ENCODE measurements at places on chromosomes 5 and 9.

DNA sequence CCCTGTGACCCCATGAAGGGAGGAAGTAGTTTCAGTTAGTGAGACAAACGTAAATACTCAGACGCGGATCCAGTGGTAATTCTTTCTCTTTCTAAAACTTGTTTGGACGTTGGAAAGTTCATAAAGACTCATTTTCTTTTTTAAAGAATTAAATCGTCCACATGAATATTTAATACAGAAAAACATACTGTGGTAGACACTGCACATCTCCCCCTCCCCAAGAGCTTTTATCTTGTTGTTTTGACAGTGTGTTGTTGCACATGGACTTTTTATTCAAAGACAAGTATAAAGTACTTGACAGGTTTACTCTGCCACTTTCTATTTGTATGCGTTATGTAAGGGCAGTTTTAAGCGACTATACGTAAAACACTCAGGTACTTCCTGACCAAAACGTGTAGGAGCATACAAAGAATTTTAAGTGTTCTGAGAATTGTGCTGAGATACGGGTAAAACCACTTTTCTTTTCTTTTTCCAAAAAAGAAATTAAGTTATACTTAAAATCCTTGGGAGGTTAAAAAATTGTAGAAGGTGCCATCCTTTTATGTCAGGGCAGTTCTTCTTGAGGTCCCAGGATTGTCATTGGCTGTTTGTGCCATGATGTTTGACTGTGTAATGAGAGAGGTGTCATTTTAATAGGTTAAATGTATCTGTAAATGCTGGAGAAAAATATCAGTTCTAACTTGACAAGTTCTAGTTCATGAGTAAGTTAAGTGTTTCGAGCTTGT is 1.3 kb downstream of the NIPBL start:
- DNase-seq, result no peak

DNA sequence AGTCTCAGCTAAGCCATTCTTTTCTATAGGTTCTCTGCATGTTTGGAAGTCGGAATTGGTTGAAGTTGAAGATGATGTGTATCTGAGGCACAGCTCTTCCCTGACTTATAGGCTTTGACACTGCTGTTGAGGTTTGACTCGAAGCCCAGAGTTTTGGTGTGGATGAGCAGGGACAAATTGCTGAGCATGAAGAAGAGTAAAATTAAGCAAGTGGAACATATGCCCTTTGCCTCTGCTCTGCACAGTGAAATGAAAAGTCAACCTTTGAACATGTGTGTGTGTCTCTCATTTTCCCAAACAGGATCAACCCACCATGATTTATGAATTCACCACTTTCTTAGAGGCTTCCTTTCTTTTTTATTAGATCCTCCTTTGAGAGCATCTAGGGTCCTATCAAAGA is 8.5 kb downstream of the HMHB1 start:
- DNase-seq, result no peak

DNA sequence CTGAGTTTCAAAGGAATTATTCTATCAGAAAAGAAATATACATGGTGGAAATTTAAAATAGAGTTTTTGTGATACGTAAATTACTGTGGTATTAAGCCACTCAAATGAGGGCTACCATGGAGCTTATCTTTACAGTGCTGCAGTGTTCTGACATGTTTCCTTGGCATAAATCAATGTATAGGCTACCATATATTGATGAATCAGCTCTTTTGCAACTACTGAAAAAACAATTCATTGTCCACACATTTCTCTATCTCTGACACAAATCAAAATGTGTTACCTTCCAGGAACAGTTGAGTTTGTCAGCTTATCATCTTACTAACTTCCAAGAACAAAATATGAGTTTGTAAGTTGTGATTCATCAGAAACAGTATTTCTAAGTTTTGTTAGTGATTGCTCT is 140.3 kb upstream of the CDH18 start:
- DNase-seq, result no peak

DNA sequence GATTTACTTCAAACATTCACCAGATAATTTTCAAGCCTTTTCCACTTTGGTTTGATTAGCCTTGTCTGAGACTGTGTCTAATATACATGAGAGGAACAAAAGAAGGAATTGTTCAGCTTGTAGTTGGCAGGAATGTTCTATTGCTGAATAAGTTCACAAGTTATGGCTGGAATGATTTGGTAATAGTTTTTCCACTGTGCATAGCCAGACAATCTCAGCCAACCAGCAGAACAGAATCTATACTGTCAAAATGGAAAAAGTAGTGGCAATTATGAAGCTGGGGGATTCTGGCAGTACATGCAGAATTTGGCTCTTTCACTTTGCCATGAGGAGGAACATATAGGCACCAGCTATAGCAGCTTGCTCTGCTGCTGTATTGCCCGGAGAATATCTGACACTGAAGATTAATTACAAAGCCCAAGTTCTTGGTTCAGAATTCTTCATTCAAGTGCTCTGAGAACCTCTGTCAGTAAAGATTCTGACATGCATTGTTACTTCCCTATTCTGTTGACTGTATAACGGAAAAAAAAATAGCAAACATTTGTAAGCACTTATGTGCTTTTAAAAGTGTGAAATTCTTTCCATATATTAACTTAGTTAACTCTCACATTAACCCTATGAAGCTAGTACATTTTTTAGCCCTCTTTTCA is 150.6 kb downstream of the PRR16 start:
- no peak for DNase-seq

GRCh38 chr5:15446552-15446951 is 53.4 kb upstream of the FBXL7 start:
- no peak for DNase-seq

DNA sequence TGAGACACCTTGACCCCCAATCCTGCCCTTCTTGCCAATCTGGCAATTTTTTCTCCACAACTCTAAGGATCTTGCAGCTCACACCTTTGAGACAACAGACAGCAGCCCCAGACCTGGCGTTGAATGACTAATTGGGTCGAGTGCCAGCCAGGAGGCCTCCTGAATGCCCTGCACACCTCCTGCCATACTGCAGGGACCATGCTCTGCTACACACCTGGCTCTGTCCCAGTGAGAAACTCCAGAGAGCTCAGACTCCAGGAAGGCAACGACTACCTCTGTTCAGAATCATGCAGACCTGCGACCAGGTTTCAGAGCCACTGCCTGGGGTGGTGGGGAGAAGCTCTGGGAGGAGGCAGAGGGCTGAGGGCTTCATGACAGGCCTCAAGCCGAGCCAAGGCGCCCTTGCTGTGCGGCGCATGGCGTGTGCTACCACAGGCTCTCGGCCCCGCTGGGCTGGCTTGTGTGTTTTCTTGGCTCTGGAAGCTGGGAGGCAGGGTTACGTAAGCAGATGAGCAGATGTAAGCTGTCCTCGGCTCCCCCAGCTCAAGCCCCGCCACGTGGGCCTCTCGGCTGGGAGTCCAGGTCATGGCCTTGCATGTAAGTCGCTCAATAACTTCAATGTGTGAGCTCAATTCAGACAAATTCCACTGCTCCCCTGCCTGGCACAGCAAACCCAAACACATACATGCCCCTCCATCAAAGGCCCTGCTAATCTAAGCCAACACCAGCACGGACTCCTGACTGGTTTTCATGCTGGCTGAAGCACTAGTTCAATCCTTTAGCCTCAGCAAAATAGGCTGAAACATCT is 27.5 kb downstream of the B4GALT1 start:
- no peak for DNase-seq

DNA sequence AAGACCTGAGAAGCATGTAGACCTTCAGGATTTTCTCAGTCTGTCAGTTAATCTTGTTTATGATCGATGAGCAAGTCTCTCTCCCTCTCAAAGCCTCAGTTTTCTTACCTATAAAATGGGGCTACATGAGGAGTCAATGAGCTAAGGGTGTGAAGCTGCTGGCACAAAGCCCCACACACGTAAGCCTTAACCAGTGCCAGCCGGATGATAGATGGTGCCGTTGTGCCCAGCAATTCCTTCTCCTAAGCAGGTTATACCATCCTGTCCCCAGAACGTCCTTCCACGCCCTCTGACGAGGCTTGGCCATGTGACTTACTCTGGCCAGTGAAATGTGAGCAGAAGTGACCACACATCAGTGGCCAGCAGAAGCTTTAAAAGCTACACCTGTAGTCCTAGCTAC is 179.0 kb downstream of the C9orf50 start:
- no peak for DNase-seq

GRCh38 chr5:601771-602465 is 10.2 kb upstream of the CEP72 start:
- no peak for DNase-seq

GRCh38 chr9:129026442-129027223 is 1.5 kb downstream of the SH3GLB2 start:
- no peak for DNase-seq

DNA sequence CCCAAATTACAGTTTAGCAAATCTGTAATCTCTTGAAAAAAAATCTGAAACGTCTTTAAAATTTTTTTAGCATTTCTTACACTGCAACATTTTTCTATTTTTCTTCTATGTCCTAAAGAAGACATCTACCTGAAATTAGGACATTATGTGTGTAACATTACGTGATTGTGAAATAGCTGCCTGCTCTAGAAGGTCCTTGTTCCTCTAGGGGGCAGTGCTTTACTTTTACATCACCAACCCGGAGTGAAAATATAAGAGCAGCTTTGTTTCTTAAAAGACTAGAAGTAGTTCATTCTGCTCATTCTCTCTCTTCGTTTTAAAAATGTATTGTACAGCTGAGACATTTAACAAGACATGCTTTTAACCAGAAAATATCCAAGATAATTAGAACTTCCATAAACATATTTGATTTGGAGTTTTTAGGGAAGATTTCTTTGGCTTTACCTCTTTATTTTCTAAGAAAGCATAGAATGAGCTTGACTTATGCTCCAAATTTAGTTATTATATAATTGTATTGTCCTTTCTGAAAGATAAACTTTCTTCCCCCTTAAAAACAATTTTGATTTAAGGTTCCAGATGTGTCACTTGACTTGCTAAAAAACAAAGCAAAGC is 48.1 kb upstream of the RIOK2 start:
- no peak for DNase-seq

- no peak for DNase-seq
These were observed 57.9 kb upstream of the FTMT start for GRCh38 chr5:121793791-121794190.

DNA sequence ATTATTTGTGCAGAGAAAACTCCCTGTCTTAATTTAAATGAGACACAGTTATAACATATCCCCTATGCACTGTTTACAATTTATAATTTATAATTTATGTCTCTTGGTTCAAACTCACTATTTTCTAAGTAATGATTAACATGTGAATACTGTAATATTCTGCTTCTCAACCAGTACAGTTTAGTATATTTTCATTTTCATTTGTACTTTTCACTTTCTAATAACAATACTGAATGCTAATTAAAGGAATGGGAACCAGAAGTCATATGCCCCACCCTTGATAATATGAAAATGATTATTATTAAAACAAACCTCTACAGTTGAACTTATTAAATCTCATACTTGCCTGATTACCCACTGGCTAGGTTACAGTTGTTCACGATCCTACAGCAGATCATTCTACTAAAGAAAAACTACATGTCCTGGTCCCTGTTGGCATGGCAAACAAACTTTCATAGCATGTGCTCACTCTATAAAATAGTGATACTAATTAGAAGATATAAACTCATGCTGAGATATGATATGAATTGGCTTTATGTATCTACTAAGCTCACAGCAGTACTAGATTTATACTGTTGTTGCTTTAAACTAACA is 66.4 kb downstream of the POU5F2 start:
- DNase-seq, result no peak

DNA sequence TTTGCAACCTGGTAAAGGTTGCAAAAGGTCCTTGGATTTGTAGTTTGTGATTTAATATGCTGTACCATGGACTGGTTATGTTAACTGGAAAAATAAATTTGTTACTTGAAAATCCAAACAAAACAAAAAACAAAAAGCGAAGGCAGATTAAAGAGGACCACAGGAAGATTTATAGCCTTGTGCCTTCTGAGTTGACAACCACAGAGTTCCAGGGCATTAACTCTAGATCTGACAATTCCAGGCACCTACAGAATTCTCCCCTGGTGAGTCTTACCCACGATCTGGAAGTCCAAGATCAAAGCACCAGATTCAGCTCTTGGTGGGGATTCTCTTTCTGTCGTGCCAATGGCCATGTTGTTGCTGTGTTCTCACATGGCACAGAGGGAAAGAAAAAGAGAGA is 107.9 kb upstream of the SELENOP start:
- DNase-seq, result no peak

DNA sequence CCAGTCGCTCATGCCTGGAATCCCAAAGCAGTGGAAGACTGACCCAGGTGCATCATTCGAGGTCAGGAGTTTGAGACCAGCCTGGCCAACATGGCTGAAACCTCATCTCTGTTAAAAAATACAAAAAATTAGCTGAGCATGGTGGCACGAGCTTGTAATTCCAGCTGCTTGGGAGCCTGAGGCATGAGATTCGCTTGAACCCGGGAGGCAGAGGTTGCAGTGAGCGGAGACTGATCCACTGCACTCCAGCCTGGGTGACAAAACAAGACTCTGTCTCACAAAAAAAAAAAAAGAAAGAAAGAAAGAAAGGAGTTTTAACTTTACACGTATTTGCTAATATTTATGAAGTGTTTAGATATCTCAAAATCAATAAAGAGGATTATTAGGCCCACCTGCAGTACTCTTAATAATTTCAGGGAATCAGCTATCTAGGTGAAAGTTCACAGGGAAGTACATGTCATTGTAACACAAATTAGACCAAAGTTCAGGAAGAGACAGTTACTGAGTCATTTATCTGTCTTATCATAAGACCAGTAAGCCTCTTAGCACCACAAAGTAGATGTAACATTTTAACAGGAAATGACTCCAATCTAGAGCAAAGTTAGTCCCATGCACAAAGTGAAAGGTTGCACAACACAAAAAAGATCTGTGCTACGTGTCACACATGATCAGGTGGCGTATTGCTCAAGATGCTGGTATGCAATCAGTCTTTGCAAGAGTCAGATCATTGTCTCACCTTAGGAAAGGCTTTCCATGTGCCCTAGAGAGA is 34.1 kb upstream of the PLIN2 start:
- DNase-seq, result no peak

- DNase-seq, result no peak
These were observed 33.7 kb downstream of the ABITRAM start for GRCh38 chr9:108967916-108968315.

GRCh38 chr9:127323393-127323792 is 58.8 kb downstream of the GARNL3 start:
- no peak for DNase-seq

GRCh38 chr9:106620866-106621265 is 242.1 kb upstream of the ZNF462 start:
- no peak for DNase-seq

GRCh38 chr5:74401946-74402320 is 238.6 kb downstream of the ENC1 start:
- DNase-seq, result no peak

- DNase-seq, result no peak
These were observed 86.8 kb downstream of the LHX2 start for GRCh38 chr9:124098141-124098905.

DNA sequence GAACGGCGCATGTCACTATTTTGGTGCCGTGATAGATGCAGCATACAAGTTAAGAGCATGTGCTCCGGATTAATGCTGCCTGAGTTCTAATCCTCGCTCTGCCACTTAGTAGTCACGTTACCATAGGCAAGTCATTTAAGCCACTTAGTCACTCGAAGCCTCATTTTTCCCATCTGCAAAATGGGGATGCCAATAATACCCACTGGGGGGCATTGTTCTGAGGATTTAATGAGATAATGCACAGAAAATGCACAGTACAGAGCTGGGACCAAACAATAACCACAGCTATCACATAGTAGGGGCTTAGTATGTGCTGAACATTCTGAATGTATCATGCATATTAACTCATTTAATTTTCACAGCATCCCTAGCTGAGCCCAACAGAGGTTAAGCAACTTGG is 9.1 kb downstream of the NIPAL4 start:
- no peak for DNase-seq

GRCh38 chr5:11483630-11484029 is 420.6 kb downstream of the CTNND2 start:
- DNase-seq, result no peak
